ENCODE measurements at places on chromosomes 3 and 15.

- peak; percentile 41 for DNase-seq
Observed at GRCh38 chr3:40476478-40477470, at the start of gene ZNF619. TSS of gene ZNF619 (plus strand) at chr3:40477122. CDS start at chr3:40477980, 858 bp downstream.

GRCh38 chr3:123055352-123055751 is 11.5 kb upstream of the PDIA5 start:
- no peak for DNase-seq

GRCh38 chr15:58732625-58733363 is 16.7 kb downstream of the ADAM10 start:
- DNase-seq = no peak

- DNase-seq = no peak
Observed at GRCh38 chr3:172658344-172659245, 52.3 kb downstream of the NCEH1 start.

- no peak for DNase-seq
Observed at GRCh38 chr3:128932516-128933212, 53.2 kb downstream of the ACAD9 start.

DNA sequence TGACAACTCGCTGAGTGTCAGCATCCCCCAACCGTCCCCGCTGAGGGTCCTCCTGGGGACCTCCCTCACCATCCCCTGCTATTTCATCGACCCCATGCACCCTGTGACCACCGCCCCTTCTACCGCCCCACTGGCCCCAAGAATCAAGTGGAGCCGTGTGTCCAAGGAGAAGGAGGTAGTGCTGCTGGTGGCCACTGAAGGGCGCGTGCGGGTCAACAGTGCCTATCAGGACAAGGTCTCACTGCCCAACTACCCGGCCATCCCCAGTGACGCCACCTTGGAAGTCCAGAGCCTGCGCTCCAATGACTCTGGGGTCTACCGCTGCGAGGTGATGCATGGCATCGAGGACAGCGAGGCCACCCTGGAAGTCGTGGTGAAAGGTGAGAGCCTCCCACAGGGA is 35.4 kb downstream of the ACAN start:
- no peak for DNase-seq

DNA sequence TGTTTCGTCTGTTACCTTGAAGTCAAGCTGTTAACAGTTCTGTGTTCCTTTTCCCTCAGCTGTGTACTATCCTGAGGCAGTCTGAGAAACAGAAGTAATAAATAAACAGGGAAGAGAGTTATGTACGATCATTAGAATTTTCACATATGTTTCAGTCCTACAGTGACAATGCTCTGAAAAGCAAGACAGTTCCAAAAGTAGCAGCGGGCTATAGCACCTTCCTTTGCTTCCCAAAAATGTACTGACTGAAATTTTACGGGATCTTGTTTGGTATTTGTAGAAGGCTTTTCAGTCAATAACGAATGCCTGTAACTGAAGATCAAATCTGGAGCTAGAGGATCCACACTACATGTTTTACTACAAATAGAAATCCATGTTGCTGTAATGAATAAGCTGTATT is 428.1 kb downstream of the PYDC2 start:
- DNase-seq = no peak

DNA sequence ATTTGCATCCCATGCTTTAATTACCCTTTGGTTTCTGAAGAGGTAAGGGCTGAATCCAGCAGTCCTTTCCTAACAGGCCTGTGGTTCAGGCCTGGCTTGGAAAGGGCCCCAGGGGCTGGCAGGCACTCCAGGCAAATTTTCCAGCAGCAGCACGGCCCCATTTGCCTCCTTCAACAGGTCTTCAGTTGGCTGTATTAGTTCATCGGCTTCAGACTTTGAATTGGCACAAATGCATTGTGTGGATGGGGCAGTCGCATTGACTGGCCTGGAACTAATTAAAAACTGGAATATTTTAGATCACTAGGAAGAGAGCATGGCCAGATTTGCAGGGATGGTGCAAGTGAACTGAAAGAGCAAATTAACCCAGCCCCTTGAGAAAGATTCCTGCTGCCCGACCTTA is 207.8 kb upstream of the MCTP2 start:
- DNase-seq = no peak

DNA sequence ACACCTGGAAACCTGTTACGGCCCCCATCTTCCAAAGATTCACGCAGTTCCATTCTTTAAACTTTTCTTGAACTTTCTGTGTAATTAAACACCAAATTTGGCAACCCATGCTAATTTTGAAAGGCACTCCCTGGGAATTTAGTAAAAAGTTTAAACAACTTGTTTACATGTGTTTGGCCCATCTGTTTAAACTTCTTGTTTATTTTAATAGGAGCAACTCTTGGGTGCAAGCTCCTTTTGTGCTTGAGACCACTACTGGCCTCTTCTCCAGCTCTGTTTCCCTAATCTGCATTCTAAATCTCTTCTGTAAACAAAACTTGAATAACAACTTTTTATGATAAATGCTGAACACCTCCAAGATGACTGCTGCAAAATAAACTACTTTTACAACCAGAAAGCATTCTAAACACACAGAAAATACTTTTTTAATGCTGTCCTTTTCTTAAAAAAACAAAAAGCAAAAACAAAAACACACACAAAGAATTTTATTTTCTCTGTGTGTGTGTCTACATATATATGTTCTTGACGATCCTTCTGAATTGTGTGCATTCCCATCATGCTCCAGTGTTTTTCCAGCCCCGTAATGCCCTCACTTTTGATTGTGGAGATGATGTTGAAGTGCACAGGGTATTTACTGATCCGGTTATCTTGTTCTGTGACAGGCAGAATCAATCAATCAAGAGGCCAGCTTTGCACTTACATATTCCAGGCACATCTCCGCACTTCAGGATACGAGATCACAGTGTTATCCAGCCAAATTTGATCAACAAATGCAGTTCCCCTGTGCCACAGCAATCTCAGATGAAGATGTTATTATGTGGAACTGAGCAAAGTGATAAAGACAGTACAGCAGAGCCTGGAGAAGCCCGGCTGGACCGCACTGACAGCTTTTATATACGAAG is 416.9 kb downstream of the FOXP1 start:
- no peak for DNase-seq

DNA sequence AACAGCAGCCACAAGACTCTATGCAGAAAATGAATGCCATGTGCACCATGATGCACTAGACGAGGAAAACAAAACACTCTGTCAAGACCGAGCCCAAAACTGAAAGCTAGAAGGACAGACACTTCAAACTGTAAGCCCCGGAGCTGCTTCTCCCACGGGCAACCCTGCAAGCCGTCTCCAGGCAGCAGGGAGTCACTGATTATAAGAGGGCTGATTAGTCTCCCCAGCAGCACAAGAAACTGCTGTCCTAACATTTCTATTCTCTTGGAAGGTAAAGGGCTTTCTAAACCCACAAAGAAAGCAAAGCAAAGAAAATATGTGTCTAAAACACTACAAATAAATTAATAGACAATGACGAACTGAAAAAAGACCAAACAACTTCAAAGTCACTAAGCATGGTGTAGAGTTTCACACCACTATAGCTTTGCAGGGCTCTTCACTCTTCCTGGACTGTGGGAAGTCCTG is 15.5 kb downstream of the TBC1D2B start:
- DNase-seq = peak; percentile 40

GRCh38 chr3:32238453-32239306 is at the start of gene CMTM8:
TSS of gene CMTM8 (plus strand) at chr3:32238680. CDS start at chr3:32238973, 293 bp downstream.
- peak; percentile 57 for DNase-seq

DNA sequence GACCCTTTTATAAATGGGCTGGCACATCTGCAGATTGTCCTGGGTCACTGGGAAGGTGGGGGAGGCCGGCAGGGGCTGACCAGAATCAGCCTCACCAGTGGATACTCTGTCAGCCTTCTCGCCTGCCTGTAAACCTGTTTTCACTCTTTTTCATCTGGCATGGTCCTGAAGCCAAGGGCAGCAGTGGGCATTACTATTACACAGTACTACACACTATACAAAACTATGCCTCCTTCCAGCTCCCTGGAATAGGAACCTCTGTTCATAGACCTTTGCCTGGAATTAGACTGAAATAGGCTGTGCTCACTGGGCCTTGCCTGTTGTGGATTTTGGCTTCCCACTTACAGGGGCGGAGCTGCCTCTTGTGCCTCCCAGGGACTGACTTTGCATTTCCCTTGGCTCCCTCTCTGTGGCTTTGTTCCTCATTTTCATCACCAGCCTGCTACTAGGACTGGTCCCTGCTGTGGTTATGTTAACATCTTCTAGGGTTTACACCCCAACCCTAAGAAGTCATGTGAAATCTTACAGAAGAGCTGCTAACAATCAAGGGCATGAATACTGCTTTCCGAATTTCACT is 120.7 kb downstream of the FNDC3B start:
- DNase-seq = no peak

- peak; percentile 8 for DNase-seq
Observed at GRCh38 chr3:17749281-17749680, 6.8 kb upstream of the TBC1D5 start.

DNA sequence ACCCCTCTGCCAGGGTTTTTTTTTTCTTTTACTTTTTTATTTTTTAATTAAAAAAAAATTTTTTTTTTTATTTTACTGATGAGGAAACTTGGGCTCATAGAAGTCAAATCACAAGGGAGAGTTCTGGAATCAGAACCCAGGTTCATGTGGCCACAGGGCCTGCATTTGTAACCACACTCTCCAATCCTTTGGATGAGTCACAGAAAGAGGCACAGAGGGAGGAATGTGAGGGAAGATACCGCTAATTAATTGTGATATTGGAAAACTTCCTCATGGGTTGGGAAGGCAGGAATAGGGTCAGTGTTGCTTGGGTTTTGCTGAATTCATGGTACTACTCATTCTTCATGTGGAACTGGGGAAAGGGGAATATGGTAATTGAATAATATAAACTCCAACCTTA is 132.9 kb upstream of the SLC6A11 start:
- no peak for DNase-seq

DNA sequence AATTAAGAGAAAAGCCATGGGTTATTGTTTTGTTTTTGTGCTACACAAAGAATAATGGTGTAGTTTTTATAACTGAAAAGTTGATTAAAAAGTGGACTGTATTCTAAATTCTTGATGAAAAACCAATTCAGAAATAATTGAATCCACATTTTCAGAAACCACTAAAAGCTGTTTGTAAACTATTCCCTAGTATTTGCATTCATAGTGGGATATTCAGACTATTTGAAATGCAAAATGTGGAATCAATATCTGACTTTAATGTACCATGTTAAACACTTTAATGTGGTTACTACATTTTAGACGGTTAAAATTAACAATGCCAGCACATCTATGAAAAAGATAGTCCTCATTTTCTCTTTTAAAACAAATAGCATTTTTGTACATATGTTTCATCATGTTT is 104.6 kb downstream of the ZIC4 start:
- no peak for DNase-seq

DNA sequence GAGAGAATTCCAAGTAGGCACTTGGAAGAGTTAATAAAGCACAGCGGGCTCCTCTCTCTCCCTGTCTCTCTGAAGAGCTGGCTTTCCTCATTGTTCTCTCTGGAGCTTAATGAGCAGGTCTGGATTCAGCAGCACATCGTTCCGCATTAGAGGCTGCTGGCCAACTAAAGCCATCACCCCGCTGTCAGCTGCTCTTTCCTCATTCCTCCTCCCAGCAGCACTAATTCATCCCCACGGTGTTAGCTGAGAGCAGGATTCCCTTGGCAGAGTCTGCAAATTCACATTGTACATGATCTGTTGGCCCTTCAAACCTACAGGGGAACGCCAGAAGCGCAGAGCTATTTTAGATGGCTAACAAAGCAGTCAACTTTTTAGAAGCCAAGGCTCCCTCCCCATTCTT is 44.2 kb downstream of the SGO1 start:
- DNase-seq = no peak

DNA sequence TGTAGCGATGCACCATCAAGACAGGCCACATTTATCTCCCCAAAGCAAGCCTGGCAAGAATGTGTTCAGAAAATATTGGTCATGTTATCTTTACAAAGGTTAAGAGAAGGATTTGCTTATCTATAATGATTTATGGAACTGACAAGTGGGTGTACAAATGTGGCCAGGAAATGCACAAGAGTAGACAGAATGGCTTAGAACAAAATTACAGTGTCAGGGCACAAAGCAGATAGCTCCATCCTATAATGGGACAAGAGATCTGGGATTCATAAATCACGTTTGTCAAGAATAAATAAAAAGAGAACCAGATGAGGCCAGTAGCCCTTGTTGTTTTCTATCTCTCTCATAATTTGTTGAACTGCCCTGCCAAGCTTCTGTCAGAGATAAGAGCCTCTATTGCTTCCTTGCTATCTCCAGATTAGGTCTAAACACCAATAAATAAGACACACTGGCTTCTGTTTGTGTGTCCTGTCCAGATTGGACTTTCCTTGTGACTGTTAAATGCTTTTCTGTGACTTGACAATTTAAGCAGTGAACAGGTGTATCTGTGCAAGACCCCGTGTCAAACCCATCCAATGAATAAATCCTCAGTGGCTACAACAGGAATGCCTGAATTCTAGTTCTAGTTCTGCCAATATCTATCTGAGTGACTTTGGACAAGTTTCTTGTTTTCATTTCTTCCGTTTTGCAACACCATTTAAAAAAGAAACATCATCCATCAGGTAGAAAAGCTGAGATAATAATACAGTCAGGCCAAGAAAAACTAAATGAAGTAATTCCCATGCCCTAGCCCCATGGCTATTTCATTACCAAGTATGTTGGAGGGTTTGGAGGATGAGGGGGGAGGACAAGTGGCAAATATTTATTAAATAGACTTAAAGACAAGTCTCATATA is 157.2 kb downstream of the DCLK3 start:
- no peak for DNase-seq

- no peak for DNase-seq
Observed at GRCh38 chr3:73490453-73491286, 134.1 kb downstream of the PDZRN3 start.

DNA sequence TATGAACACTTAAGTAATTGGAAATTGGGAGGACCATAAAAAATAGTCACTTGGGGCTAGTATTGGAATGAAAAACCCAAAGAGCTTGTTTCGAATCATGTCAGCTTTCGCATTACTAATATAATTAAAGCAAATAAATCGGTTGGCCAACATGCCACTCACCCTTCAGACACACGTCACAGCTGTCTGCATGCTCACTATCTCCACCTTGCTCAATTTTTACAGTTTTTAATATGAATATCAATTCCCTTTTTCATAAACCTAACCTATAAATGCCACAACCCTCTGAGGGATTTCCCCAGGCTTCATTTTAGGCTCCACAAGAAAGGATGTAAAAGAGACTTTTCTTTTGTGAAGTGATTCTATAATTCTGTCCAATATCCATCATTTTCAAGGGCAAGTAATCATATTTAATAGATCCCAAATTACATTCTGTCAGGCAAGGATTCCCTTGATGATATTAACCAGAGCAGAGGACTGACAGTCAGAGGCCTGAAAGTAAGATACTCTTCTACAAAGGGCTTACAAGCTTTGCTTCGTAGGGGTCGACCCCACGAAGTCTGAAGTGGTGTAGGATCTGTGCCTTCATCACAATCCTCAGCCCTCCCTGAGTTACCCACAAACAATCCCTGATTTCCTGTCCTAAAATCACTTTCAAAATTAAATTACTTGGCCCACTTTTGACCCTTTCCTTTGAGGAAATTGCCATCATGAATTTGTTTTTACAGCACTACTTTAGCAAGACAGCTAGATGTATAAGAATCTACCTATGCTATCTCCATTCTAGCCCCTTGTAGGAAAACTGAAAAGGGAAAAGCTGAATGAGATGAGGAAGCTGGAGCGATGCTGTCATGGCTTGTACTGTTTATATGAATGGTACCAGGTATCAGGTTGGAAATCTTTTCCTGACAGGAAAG is 44.5 kb downstream of the NANOGP8 start:
- DNase-seq = no peak
